ENCODE measurements at places on chromosomes 13 and 19.
A peak's percentile ranks its signal among the peaks of the same experiment; 100 is the strongest.

DNA sequence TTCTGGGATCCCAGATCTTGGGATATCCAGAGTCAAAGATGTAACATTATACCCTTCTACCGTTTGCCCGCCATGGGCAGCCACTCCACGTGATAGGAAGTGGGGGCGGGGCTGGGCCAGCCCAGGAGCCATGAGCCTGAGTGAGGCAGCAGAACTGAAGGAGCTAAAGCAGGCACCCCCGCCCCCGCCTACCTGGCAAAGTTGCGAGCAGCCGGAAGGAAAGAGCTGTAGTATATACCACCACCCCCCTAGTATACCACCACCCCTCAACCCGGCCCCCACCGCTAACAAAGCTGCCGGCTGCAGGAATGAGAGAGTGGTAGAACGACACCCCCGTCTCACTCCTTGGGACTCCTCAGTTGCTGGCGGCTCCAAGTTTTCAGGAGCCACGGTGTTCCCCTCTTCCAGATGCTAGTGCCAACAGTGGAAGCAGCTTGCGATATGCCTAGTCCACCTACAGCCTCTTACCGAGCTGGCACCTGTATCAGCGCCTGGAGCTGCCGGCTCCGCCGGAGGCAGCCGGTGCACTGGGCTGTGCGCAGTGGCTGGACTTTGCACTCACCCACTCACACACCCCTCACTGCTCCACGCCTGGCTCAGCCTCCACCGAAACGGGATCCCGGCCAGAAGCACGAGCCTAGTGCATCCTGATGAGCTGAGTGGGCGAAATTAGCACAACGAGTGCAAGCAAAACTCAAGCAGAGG lies 230.7 kb upstream of the PRR20A start:
- DNase-seq: no peak

GRCh38 chr13:100536643-100537180 lies 51.9 kb downstream of the GGACT start:
- no peak for DNase-seq

GRCh38 chr19:41890936-41891335 lies 8.0 kb downstream of the ARHGEF1 start:
- no peak for DNase-seq

- no peak for DNase-seq
Measured at GRCh38 chr19:55251341-55252081, 7.3 kb downstream of the PPP6R1 start.

DNA sequence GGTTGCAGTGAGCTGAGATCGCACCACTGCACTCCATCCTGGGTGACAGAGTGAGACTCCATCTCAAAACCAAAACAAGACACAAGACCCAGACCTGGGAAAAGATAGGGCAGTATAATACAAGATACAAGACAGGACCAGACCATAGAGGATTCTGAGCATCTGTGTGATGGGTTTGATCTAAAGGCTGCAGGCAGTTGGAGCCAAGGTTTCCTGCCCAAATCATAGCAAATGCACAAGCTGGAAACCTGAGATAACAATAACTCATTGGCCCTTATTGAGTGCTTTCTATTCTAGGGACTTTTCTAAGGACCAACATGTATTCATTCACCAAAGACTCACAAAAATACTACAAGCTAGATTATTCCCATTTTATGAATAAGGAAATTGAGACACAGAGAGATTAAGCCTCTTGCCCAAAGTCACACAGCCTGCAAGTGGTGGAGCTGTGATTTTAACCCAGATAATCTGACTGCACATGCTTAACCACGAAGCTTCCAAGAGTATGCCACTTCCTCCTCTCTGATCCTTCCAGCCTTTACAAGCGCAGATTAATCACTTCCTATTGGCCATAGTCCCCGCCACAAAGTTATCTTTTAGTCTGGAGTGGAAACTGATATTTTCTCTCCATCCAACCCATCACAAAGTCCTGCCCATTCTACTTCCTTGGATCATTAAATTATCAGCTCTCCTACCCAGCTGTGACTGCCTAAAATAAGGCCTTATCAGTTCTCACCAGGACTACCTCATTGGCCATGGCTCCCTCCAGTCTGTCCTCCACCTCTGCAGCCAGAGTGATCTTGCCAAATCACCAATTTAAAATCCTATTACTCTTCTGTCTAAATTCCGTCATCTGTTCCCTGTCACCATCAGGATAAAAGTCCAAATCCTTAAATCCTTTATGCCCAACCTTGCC lies 147.2 kb downstream of the FLT1 start:
- no peak for DNase-seq

DNA sequence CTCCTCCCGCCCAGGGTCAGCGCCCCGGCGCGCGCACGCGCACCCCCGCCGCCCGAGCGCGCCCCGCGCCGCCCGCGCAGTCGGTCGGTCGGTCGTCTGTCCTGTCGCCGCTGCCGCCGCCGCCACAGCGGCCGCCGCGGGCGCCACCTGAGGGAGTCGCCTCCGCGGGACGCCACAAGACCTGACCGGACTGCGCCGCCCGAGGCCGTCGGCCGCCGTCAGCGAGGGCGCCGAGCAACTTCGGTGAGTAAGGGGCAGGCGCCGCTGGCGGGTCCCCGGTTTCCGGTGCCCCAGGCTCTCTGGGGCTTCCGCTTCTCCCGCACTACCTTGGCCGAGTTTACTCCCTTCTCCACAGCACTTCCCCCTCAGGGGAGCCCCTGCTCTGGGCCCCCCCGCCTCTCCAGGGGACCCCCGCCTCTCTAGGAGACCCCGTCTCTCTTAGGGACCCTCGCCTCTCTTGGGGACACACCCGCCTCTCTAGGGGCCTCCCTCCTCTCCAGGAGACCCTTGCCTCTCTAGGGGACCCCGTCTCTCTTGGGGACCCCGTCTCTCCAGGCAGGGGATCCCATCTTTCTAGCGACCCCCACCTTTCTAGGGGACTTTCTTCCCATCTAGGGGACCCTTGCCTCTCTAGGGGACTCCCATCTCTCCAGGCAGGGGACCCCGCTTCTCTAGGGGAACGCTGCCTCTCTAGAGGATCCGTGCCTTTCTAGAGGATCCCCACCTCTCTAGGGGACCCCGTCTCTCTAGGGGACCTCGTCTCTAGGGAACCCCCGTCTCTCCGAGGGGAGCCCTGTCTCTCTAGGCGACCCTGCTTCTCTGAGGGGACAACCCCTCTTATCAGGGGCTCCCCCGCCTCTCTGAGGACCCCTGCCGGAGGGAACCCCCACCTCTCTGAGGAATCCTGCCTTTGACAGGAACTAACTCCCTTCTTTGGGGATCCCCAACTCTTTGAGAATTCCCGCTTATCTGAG lies 19.3 kb upstream of the GATAD2A start:
- no peak for DNase-seq

- DNase-seq: no peak
Measured at GRCh38 chr13:114102131-114102520, 30.3 kb downstream of the RASA3 start.

- no peak for DNase-seq
Measured at GRCh38 chr19:30263830-30264381, 108.3 kb upstream of the ZNF536 start.

GRCh38 chr19:30890033-30890432 lies 459.2 kb downstream of the TSHZ3 start:
- no peak for DNase-seq

DNA sequence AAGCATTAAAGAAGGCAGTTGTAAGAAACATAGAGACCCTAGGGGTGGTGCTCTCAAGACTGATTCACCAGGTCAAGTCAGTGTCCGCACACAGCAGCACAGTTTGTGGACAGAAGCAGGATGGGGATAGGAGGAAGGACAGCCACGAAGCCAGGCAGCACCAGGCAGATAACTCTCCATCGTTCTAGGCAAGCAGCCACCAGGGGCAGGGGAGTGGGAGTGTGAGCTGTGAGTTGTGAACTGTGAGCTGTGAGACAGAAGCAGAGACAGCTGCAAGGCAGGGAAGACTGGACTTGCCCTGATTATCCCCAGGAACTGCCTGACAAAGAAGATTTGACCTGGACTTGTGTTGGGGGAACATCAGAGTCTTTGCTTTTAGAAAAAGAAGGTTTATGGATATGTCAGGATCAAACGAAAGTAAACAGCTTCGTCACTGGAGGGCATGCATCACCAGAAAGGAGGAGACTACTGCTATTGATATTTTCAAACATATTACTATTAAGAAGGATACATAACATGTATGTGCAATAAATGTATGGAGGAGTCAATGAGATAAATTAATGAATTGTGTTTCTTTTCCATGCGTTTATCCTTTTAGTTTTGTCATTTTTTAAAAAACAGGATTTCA lies 286.1 kb downstream of the IRS2 start:
- DNase-seq: no peak

GRCh38 chr13:44416301-44416700 lies 42.7 kb downstream of the SERP2 start:
- DNase-seq: no peak

DNA sequence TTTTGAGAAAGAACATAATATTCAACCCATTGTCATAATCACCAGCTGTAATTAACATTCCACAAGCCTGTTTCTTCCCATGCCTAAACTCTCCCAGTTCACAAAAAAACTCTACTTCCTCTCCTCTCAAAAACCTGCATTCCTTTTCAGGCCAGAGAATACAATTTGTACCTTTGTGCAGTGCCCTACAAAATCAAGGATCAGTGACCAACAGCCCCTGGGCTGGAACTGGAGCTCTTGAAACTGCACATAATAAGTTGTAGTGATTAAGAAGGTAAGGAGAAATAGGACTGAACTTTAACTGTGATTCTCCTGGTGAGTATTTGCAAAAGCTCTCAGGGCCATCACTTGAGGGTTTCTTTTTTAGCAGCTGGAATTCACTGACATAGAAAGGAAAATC lies 472.7 kb downstream of the RFC3 start:
- DNase-seq: no peak

- DNase-seq: no peak
Measured at GRCh38 chr13:37595162-37595561, 3.4 kb downstream of the POSTN start.

GRCh38 chr13:58300974-58301681 lies 669.6 kb downstream of the PCDH17 start:
- no peak for DNase-seq

GRCh38 chr19:45091031-45091923 lies 1.7 kb upstream of the PPP1R37 start:
- peak; percentile 98 for DNase-seq

DNA sequence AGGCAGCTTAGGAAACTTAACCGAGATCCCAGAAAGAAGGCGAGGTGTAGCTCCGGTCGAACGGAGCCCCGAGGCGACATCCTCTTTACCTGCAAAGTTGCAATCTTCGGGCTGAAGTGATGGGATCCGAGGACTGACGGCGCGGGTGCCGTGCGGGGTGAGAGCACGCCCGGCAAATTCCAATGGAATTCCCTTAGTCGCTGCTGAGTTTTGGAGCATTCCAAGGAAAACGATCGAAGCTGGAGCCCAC lies 141 bp downstream of the TRPC4 start:
- DNase-seq: no peak

- DNase-seq: no peak
Measured at GRCh38 chr13:98559169-98559568, 17.7 kb downstream of the STK24 start.

- no peak for DNase-seq
Measured at GRCh38 chr19:10797541-10798256, 38.3 kb downstream of the TMED1 start.

GRCh38 chr19:1307320-1307719 lies 21.6 kb downstream of the EFNA2 start:
- DNase-seq: no peak

GRCh38 chr13:33053397-33054066 lies 37.3 kb downstream of the KL start:
- DNase-seq: no peak

GRCh38 chr13:94139393-94139995 lies 340.0 kb downstream of the DCT start:
- DNase-seq: no peak

DNA sequence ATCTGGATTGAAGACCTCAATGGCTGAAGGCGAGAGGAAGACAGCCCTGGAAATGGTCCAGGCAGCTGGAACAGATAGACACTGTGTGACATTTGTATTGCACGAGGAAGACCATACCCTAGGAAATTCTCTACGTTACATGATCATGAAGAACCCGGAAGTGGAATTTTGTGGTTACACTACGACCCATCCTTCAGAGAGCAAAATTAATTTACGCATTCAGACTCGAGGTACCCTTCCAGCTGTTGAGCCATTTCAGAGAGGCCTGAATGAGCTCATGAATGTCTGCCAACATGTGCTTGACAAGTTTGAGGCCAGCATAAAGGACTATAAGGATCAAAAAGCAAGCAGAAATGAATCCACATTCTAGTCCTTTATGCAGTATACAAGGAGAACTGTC lies 1.2 kb downstream of the POLR1D start:
- no peak for DNase-seq

DNA sequence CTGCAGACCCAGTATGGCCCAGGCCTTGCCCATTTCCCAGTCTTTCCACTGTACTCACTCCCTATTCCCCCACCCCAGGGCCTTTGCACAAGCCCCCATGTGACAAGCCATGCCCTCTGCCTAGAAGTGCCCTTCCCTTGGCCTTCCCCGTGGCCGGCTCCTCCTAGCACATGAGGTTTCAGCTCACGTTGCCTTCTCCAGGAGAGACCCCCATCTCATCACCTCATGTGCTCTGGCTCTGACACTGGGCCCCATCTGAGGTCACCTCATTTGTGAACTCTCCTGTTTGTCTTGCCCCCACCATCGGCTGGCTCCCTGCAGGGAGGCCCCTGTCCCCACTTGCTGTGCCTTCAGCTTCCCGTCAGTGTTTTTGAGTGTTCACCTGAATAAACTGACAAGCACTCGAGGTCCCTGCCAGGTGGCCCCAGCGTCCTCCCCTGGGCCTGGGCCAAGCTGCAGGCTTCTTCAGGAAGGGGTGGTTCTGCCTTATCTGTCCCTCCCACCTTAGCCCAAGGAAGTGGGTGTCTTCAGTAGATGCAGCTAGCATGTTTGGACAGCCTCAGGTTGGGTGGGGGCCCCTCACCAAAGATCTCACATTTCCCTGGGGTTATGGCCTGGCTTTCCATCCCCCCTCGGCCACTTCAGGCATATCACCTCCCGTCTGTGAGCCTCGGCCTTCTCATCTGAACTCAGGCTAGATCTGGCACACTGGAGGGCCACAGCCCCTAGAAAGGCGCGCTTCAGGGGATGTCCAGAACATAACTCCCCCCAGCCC lies 3.8 kb upstream of the SLC25A42 start:
- no peak for DNase-seq

DNA sequence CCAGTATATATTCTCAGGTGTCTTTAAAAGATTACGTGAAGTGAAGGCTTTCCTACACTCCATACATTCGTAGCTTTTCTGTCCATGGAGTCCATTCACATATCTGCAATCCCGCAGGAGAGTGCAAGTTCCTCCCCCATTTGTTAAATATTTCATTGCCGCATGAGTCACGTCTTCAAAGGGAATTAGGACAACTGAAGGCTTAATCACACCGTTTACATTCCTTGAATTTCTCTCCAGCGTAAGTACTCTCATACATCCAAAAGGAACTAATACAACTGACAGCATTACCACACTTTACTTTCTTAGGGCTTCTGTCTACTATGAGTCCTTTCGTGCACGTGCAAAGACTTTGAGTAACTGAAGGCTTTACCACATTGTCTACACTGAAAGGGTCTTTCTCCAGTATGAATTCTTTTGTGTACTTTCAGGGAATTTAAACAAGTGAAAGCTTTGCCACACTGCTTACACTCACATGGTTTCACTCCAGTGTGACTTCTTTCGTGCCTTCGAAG lies 29.0 kb upstream of the ZNF564 start:
- DNase-seq: no peak
